ENCODE measurements at places on chromosomes 7 and 10.

DNA sequence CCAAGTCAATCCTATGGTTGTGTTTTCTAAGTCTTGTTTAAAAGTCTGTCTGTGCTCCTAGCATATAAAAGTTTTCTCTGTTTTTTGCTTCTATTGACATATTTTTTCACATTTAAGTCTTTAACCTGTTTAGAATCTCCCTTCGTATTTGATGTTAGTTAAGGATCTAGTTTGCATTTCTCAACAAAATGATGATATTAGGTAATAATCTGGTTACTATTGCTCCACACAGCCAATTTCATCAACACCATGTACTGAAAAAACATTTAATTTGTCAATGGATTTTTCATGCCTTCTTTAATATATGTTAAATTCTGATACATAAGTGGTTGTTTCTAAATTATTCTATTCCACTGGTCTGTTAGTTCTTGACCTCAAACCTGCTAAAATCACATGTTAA lies 17.5 kb upstream of the TSGA13 start:
- H3K27ac ChIP-seq = no peak overlapping the region
- H3K4me3 ChIP-seq = no peak overlapping the region
- no peaks in the 10 kb centered on the region for H3K4me1 ChIP-seq
- no peak for DNase-seq
- peaks cover 14% of the 10 kb centered on the region for H3K27me3 ChIP-seq

DNA sequence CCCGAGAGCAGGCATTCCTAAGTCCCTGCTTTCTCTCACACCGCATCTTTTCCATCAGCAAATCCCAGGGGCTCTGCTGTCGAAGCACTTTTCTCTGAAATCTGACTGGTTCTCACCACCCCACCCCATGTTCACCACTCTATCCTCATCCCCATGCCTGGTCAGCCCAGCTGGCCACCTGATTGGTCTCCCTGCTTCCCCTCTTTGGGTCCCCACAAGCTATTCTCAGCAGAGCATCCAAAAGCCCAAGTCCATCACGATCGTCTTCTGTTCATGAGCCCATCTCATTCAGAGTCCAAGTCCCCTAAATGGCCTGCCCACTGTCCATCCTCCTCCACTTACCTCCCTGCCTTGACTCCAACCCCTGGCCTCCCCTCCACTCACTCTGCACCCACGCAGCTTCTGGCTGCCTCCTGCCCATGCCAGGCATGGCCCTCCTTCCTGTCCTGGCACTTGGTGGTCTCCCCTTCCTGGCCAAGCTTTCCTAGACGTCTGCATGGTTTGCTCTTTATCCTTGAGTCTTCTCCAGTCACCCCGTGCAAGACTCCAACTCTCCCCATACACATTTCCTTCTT lies 1.6 kb upstream of the PPP2R2D start:
- DNase-seq = no peak
- H3K36me3 ChIP-seq = no peaks in the 10 kb centered on the region
- H3K27ac ChIP-seq = peak overlapping the region; percentile 21
- peak overlapping the region; percentile 94 for H3K4me3 ChIP-seq

- H3K36me3 ChIP-seq = no peaks in the 10 kb centered on the region
- peaks cover 8% of the 10 kb centered on the region for H3K4me1 ChIP-seq
- peaks cover 34% of the 10 kb centered on the region for H3K27me3 ChIP-seq
- H3K4me3 ChIP-seq = no peak overlapping the region
- DNase-seq = no peak
Observed at GRCh38 chr7:50496569-50496968, 46.4 kb upstream of the FIGNL1 start.

GRCh38 chr10:97089209-97089870 lies 96.4 kb downstream of the SLIT1 start:
- no peak overlapping the region for H3K27ac ChIP-seq
- no peaks in the 10 kb centered on the region for H3K36me3 ChIP-seq
- H3K4me3 ChIP-seq = no peak overlapping the region
- no peak for DNase-seq

GRCh38 chr7:113722006-113722405 lies 196.8 kb downstream of the PPP1R3A start:
- no peaks in the 10 kb centered on the region for H3K27me3 ChIP-seq
- no peaks in the 10 kb centered on the region for H3K36me3 ChIP-seq
- no peak for DNase-seq
- no peak overlapping the region for H3K27ac ChIP-seq
- H3K4me3 ChIP-seq = no peak overlapping the region
- no peaks in the 10 kb centered on the region for H3K4me1 ChIP-seq

Measured in activated T-cell treated with anti-CD3 and anti-CD28 coated beads, Interleukin-2, amount 50 U/mL, for 72 hours (primary cell).